ENCODE measurements at places on chromosomes 11 and 22. TPM values are rescaled to one million over a fixed set of nuclear protein-coding genes. Genes with fewer than 3 reads are reported as not detected.

Gene SHANK3
- 3.0 TPM for total RNA-seq

Gene FAR1
- 57.1 TPM for total RNA-seq

Gene CHRDL2
- total RNA-seq: 4.8 TPM

Gene SLC17A6
- not detected for total RNA-seq

Gene ADM2
- total RNA-seq: 0.64 TPM

Gene NPAS4
- total RNA-seq: not detected

Gene APOA4
- total RNA-seq: not detected

Gene MOV10L1
- total RNA-seq: not detected

Gene MS4A4E
- total RNA-seq: not detected

Gene SOX6
- 0.01 TPM for total RNA-seq

Gene MFNG
- 1.4 TPM for total RNA-seq

Gene TNNT3
- not detected for total RNA-seq

Gene OR8A1
- total RNA-seq: not detected

Gene CD3D
- total RNA-seq: not detected

Gene SLC22A12
- total RNA-seq: not detected

Gene SLC15A3
- not detected for total RNA-seq

Gene KRTAP5-8
- total RNA-seq: not detected

Gene OR4A16
- not detected for total RNA-seq

Gene MS4A14
- total RNA-seq: not detected

Gene TBX10
- total RNA-seq: not detected

Gene MIOX
- total RNA-seq: not detected

Gene ACER3
- 18.7 TPM for total RNA-seq

Gene HPX
- total RNA-seq: 0.25 TPM

Gene NECTIN1
- 7.1 TPM for total RNA-seq

Gene CTSF
- 34.1 TPM for total RNA-seq

Gene CCDC81
- 0.18 TPM for total RNA-seq

Gene RAB38
- 0.83 TPM for total RNA-seq

Gene SLC43A3
- total RNA-seq: 0.70 TPM

Gene ART1
- not detected for total RNA-seq

Gene ACTN3
- total RNA-seq: not detected

Gene RAB3IL1
- total RNA-seq: 14.9 TPM

Gene GAL3ST3
- total RNA-seq: not detected

Gene MISFA
- 2.2 TPM for total RNA-seq

Gene NOX4
- not detected for total RNA-seq

Gene RAPSN
- not detected for total RNA-seq

Gene THY1
- 11.6 TPM for total RNA-seq

Gene RCOR2
- total RNA-seq: 1.3 TPM

Gene USP2
- 0.53 TPM for total RNA-seq

Gene CBX6
- 30.6 TPM for total RNA-seq

Gene TMPRSS5
- total RNA-seq: 0.08 TPM

Gene PYGM
- 0.54 TPM for total RNA-seq

Gene CCDC88B
- total RNA-seq: 14.3 TPM

Gene B3GAT1
- not detected for total RNA-seq

Gene DNAJB7
- total RNA-seq: not detected

Gene OSBP2
- 10.0 TPM for total RNA-seq

Gene TP53I11
- total RNA-seq: 52.9 TPM

Gene NRIP3
- 0.81 TPM for total RNA-seq

Gene CBX7
- 1.3 TPM for total RNA-seq

Gene MS4A12
- total RNA-seq: not detected

Gene MUC2
- 0.50 TPM for total RNA-seq

Gene OR5I1
- not detected for total RNA-seq

Measured in A549 treated with CORT108297 at 1 μM for 4 hours (cell line).